ENCODE measurements at places on chromosomes 4 and X. TPM values are rescaled to one million over a fixed set of nuclear protein-coding genes. Genes with fewer than 3 reads are reported as not detected.

- no peak for DNase-seq
Measured at GRCh38 chr4:2651546-2651945, 104.6 kb downstream of the TNIP2 start.

The TMSB15C gene
- total RNA-seq = 0.24 TPM

DNA sequence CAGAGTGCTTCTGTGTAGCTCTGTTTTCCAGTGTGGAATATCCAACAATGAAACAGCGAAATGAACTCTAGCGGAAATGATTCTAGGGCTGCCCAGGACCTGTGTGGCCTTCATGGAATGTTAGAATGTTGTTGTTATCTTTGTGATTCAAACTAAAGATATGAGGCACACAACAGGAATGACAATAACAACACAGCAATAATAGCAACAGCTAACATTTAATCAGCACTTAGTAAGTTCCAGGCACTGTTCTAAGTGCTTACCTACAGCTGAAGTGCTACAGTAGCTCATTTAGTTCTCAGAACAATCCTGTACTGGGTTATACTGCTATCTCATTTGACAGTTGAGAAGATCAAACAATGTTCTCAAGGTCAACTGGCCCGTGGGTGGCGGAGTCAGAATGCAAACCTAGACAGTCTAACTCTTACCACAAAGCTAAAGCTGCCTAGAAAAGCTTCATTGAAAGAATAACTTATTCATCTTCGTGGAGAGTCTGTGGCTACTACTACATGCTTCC is 63.7 kb downstream of the MAML3 start:
- no peak for DNase-seq

DNA sequence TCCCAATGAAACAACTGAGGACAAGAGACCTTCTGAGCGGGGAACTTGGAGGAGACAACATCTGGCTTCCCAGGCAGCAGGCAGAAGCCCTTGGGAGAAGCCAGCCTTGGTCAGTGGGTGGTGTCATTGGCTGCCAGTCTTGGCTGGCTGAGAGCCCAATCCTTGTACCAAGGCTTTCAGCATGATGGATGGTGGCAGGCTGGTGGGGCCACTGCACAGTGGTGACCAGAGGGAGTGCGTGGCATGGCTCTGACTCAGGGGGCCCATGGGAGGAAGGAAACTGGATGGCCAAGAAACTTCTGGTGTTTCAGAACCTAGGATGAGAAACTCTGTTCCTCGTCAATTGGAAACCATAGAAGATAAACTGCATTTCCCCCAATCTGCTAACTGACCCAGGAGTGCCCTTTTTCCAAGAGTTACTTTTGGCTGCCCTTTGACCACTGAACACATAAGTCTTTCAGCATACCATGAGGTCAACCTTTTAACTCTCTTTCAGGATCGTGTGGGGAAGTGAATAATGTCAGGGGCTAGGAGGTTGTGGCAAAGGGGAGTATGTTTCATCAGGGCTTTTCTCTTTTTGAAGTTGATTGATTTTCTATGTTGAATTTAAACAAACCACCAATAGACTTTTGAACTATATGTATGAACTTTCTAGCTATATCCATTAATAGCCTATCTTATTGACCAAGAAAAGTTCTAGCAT is 60.9 kb downstream of the SOWAHB start:
- no peak for DNase-seq

- no peak for DNase-seq
Measured at GRCh38 chr4:57051524-57051923, 58.7 kb downstream of the IGFBP7 start.

GRCh38 chr4:5782829-5783476 is 72.0 kb downstream of the EVC start:
- no peak for DNase-seq

DNA sequence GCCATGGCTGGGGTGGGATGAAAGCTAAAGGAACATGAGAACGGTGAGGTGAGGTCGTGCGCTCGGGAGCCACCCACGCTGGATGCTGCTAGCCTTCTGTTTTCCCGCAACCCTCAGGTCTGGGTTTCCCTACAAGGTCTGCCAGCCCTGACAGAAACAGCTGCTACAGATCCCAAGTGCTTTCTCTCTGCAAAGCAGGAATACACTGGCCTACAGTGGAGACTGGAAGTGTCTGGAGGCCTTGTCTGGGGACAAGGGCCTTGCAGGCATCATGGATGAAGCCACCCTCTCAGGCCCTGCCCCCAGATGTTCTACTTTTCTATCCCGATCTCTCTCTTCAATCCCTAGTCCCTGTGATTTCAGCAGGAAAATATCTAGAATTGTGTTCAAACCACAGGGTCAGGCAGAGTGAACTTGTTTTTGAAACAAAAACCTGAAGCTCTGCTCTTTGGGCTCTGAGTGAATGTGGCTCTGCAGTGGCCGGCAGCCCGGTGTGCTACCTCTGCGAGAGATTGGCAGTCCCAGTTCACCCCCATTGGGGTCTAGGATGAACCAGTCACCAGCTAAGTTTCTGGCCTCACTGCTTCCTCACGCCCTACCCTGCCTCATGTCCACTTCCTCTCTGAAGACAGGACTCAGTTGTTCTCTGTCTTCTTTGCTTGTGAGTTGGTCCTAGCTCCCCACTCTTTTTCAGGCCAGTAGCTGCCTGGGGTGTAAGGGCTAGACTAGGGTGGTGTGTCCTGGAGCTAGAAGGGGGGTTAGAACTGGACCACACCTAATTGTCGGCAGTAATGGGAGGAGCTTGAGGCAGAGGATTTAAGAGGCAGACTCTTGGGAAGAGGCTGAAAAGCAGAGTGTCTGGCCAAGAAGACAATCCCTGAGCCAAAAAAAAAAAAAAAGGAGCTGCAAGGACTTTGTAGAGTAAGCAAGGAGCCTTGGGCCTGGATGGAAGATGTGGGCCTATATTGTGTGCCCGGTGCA is 89.6 kb downstream of the RTL5 start:
- no peak for DNase-seq

The POU4F2 gene
- total RNA-seq = not detected

- DNase-seq = no peak
Measured at GRCh38 chrX:40016749-40017148, 81.0 kb downstream of the BCOR start.

GRCh38 chrX:153462291-153462690 is 8.1 kb downstream of the HAUS7 start:
- DNase-seq = no peak

- no peak for DNase-seq
Measured at GRCh38 chr4:187415231-187415630, 580.3 kb upstream of the ZFP42 start.

DNA sequence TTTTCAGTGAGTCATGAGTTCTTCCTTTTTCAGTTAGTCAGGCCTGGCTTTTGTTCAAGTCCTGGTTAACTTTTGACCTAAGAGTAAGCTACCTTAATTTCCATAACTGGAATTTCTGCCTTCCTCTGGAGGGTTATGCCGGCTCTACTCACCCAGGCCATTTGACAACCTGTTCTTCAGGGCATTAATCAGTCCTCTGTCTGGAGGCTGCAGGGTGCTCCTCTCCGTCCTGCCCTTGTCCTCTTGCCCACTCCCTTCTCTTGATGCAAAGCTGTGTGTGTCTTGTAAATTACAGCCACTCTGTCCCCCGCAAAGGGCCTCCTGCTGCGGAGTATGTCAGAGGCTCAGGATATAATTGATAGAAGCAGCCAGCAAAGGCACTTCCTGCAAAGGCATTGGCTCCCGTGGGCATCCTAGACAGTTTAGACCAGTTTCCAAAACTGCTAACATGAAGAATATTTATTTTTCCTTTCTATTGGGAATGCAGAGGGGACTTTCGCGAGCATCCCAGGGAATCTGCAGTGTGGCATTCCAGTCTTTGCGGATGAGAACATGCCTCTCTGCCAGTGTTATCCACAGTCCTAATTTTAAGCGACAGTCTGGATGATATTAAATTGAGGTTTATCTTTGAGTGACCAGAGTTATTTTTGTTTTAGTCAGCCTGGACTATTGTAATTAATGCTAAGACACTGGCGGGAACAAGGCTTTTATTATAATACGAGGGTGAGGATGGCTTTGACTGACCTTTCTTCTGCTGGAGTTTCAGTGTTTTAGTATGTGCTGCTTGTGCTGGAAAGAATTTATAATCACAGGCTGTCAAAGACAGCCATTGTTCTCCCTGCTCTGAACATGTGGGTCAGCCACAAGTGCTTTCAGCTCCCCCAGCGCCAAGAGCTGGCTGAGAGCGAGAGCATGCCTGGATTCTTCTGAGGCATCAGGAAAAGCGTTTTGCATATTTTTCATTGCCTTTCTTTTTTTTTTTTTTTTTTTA is 74.2 kb downstream of the LIMCH1 start:
- DNase-seq = peak; percentile 94

DNA sequence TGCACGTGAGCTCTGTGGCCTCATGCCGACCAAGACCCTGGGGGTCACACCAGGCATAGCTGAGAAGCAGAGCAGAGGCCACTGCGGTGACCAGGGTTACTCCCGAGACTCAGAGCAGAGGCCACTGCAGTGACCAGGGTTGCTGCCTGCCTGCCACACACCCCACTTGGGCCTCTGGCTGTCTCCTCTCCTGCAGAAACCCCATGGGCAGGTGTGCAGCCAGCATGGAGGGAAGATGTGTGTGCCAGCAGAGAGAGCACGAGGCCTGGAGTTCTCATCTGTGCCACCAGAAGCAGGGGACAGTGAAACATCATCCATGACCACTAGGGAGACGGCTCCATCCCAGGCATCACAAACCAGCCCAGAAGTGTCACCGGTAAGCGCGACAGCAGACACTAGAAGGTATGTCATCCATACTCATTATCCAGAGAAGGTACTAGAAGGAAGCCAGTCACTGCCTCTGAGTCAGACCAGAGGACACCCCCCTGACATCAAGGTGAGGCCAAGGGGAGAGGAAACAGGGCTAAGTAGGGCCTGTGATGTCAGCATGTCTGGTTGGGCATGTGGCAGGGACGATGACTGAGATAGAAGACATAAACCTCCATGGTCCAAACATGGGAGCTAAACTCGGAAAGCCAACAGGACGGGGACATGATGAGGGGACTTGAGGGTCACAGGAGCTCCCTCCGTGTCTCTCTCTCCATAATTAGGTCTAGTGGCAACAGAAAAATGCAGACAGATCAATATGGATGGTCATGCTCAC is 24.2 kb upstream of the SPON2 start:
- DNase-seq = no peak

GRCh38 chr4:133585323-133585722 is 436.2 kb downstream of the PCDH10 start:
- no peak for DNase-seq

The EPGN gene
- total RNA-seq = not detected

DNA sequence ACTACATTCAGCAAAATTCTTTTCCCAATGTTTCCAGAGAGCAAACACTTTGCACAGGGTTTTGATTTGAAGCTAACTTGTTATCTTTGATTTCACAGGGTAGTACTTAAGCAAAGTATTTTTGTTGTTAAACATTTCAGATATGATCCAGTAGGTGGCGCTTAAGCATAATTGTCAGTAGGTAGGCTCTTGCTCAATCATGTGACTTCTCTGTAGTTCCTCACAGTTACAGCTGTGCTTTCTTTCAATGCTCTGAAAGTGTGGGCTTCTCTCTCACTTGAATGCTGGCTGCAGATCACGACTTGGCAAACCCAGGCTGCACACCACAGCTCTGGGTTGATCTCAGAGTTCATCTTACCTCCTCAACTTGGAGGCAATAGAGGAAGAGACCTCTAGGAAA is 1016.5 kb downstream of the SH3BGRL start:
- DNase-seq = peak; percentile 58

The PCYT1B gene
- total RNA-seq = 1.6 TPM

- DNase-seq = no peak
Measured at GRCh38 chrX:138886769-138887168, 175.3 kb upstream of the FGF13 start.

DNA sequence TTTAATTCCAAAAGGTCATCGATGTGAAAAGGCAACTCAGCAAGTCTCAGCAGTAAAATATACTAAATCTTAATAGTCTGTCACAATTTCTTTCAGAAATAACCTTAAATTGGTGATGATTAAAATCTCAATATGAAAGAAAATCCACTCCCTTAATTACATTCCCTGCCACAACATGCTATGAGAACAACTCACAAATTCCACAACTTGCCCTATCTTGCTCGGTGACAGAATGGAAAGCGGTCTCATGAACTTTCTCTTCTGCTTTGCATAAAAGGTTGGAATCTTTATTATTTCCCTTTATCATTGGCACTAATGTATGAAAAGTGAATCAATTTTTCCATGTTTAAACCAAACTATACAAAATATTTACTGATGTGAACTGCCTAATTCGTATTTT is 380.8 kb downstream of the TMA16 start:
- DNase-seq = no peak

GRCh38 chr4:106409901-106410889 is 41.6 kb upstream of the GIMD1 start:
- no peak for DNase-seq

DNA sequence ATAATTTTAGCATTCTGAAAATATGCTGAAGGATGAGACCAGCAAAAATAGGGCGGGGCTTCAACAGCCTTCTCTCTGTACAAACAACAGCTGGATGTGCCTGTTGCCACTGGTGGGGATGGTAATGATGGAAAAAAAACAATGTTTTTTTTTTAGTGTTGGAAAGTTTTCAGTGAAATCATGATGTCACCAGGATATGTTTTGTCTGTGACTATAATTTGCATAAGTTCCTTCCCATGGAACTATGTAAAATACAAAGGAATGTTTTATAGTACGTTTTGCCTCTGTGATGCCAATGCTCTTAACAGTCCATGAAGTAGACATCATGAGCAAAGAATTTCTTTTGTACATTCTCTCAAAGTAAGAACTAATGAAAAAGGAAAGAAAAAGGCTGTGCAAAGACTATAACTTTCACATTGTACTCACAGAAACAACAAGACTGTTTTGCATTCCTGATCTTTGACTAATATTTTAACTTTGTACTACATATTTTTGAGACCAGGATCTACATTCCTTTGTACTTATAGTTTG is 589.7 kb downstream of the SPRY1 start:
- no peak for DNase-seq

DNA sequence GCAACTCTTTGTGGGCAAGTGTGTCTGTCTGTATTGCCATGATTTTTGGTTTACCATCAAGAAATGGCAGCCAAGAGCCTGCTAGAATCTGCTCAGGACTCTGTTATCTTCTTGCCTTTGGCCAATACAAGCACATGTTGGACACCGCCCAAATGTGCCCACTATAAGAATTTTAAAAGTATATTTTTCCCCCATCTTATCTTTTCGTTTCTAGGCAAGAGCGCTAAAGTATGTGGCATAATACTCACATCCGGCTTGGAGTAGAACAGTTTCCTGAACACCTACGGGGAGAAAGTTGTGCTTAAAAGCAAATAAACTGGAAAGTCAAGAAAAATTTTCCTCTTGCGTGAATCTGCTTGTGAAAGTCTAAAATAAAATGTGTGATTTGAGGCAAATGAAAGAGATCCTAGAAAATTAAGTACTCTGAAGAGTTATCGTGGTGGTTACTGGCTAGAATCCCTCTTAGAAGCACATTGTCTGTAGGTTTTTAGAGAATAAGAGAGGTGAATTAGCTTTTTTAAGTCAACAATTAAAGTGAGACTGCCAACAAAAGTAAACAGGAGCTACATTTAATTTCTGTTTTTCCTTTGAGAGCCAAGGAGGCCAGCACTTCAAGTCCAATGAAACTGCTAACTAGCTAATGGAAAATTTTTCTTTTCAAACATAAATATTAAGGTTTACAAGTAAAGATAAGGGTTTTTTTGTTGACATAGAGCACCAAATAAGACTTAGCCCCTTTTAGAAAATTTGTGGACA is 220.2 kb downstream of the SOWAHB start:
- no peak for DNase-seq

GRCh38 chrX:79065696-79066095 is 78.8 kb upstream of the GPR174 start:
- DNase-seq = no peak

The SLC6A14 gene
- total RNA-seq = not detected
